ENCODE measurements at places on chromosomes 13 and 19. TPM values are rescaled to one million over a fixed set of nuclear protein-coding genes. Genes with fewer than 3 reads are reported as not detected.

FBXW9 gene
- polyA plus RNA-seq, result 14.9 TPM

SIGLEC8 gene
- not detected for polyA plus RNA-seq

- DNase-seq, result no peak
Measured at GRCh38 chr13:72540881-72541280, 186.5 kb downstream of the MZT1 start.

SELENOV gene
- not detected for polyA plus RNA-seq

TMPRSS9 gene
- not detected for polyA plus RNA-seq

DNA sequence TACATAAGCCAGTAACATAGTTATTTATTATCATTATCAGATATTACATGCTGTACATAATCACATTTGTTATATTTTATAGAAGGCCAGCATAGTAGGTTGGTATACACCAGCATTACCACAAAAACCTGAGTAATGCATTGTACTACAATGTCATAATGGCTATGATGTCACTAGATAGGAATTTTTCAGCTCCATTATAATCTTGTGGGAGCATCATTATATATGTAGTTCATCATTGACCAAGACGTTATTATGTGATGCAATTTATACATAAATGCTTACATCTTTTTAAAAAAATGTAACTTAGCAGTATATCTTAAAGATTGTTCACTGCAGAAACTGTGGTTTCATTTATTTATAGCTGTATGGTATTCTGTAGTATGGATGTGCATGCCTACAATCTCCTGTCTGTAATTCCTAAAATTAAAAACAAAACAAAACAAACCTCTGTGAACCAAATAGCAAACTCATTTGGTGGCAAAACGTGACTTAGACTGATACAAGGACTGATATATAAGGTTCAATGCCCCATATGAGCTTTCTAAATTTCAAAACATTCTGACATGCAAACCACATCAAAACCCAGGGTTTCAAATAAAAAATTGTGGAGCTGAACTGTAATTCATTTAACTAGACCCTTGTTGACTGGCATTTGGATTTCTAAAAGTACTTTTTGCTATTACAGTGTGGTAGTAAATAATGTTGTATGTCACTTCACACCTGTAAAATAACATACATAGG lies 250.9 kb downstream of the DLEU7 start:
- no peak for DNase-seq

- no peak for DNase-seq
Measured at GRCh38 chr13:27194895-27195764, 23.5 kb upstream of the USP12 start.

GRCh38 chr19:45653634-45654033 lies 14.4 kb upstream of the GIPR start:
- no peak for DNase-seq

Data from kidney (tissue), 22 donors.